ENCODE measurements at places on chromosomes 7 and 10. TPM values are rescaled to one million over a fixed set of nuclear protein-coding genes. Genes with fewer than 3 reads are reported as not detected.

Gene PNLIPRP1
- polyA plus RNA-seq = 0.46 TPM

Gene AMPH
- 0.35 TPM for polyA plus RNA-seq

Gene HMX2
- polyA plus RNA-seq = 0.08 TPM

Gene ATOH7
- polyA plus RNA-seq = 0.04 TPM

Gene ADAP1
- polyA plus RNA-seq = 38.6 TPM

Gene ASB13
- polyA plus RNA-seq = 17.7 TPM

Gene CHST3
- 0.28 TPM for polyA plus RNA-seq

Gene CYP2E1
- 1.8 TPM for polyA plus RNA-seq

Gene ENO4
- polyA plus RNA-seq = 0.03 TPM

Gene CACNB2
- polyA plus RNA-seq = 0.35 TPM

Gene ABCB4
- 37.5 TPM for polyA plus RNA-seq

Gene TFR2
- 1.9 TPM for polyA plus RNA-seq

Gene PDE6C
- polyA plus RNA-seq = not detected
